ENCODE measurements at places on chromosomes 2 and 18.

GRCh38 chr2:146414456-146414855 lies 1430.4 kb upstream of the ACVR2A start:
- DNase-seq, result no peak

DNA sequence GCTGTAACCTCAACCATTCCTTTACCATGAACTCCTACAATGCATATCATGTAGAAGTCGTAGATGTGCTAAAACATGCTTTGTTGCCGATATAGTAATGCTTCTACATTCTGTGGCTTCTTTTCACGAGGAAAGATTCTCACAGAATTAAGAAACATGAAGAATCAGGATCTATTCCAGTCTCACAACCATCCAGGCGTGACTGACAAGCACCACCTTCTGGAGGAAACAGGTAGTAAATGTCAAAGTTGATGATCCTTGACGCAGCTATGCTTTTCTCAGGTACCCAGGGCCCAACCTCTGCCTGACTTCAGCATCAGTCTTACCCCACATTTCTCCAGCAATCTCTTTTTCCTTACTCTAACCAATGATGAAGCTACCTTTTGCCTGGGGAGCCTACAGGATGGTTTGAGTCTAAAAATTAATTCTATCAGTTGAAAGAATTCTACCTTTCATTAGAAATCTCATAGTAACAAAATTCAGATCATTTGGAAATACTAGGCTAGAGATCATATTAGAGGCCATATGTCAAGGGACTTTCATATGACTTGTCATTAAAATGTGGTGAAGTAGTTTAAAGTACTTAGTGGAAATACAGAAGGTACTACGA lies 123.3 kb upstream of the RND3 start:
- no peak for DNase-seq

GRCh38 chr2:53913721-53914120 lies 54.0 kb upstream of the GPR75 start:
- peak; percentile 3 for DNase-seq

DNA sequence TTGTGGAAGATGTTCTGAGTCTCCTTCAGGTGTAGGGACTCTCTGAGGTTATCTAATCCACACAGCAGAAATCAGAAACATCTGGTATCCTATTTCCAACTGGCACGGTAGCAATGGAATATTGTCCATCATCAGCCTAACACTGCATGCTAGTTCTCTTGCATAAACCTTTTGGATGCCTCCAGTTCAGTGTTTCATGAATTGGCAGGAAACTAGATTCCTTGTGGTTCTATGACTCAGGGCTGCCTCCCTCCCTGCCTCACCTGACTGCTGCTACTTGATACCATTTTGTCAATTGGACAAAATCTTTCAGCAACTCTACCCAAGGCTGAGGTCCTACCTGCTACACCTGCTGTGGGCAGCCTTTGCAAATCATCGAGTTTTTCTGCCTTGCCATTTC lies 130.9 kb downstream of the TPGS2 start:
- peak; percentile 83 for DNase-seq

- no peak for DNase-seq
Observed at GRCh38 chr2:241855888-241856422, 2.7 kb downstream of the PDCD1 start.

DNA sequence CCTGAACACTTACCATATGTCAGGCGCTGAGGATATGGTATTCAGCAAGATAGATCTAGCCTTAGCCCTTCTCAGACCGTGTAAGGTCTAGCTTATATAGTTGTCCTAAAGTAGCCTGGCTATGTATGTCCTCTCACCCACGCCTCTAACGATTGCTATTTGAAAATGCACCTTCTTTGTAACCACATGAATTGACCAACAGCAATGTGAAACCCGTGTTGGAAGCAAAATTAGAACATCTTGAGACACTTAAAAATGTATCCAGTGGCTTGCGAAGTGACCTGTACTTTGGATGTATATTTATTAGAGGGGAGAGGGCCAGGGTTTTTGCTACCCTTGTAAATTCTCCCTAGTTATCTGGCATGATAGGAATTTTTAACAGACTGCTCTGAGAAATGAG lies 860.0 kb upstream of the ZEB2 start:
- DNase-seq, result no peak

- no peak for DNase-seq
Observed at GRCh38 chr2:226799976-226800940, 638 bp upstream of the IRS1 start.

DNA sequence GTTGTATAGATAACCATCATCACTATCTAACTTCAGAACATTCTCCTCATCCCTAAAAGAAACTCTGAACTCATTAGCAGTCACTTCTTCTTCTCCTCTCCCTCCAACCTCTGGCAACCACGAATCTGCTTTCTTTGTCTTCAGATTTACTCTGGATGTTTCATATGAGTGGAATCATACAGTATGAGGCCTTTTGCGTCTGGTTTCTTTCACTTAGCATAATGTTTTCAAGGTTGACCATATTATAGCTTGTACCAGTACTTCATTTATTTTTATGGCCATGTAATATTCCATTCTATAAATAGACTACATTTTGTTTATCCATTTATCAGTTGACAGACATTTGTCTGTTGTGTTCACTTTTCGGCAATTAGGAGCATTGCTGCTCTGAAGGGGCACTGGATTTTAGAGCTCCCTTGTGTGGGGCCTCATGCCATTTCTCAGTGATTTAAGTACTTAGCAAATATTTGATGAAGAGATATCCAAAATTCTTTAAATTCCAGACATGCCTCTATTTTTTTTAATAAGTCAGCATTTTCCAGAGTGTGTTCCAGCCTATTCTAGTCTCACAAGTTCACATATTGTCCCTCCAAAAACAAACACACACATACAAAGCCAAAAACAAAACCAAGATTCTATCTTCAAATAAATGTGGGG lies 22.5 kb upstream of the MAP3K20 start:
- no peak for DNase-seq
